Sciatic nerve (tissue), 2 donors: ENCODE measurements at places on chromosomes 4 and X. TPM values are rescaled to one million over a fixed set of nuclear protein-coding genes. Genes with fewer than 3 reads are reported as not detected.

GRCh38 chrX:71666240-71667223 lies 814 bp upstream of the LOC101059915 start:
- no peak for DNase-seq

The EDNRA gene
- 22.8 TPM for total RNA-seq

The MND1 gene
- not detected for total RNA-seq

The NPY1R gene
- 4.3 TPM for total RNA-seq

The MAGEB10 gene
- not detected for total RNA-seq

- DNase-seq: no peak
Observed at GRCh38 chr4:55035892-55036291, 89.5 kb downstream of the KDR start.

DNA sequence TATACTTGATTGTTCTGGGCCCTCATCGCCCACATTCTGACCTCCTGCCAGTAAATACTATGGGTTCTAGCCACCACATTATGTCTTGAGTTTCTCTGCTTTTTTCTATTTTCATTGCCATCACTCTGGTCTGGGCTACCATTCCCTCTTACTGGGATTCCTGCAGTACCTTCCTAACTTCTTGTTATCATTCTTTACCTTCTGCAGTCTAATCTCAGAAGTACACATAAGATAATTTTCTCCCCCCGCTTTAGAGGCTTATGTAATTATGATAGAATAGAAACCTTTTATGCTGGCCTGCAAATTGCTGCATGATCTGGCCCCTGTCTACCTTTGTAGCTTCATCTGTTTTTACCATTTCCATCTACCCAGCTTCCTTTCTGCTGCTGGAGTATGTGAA lies 19.2 kb downstream of the STIM2 start:
- no peak for DNase-seq

The INTU gene
- 24.2 TPM for total RNA-seq

DNA sequence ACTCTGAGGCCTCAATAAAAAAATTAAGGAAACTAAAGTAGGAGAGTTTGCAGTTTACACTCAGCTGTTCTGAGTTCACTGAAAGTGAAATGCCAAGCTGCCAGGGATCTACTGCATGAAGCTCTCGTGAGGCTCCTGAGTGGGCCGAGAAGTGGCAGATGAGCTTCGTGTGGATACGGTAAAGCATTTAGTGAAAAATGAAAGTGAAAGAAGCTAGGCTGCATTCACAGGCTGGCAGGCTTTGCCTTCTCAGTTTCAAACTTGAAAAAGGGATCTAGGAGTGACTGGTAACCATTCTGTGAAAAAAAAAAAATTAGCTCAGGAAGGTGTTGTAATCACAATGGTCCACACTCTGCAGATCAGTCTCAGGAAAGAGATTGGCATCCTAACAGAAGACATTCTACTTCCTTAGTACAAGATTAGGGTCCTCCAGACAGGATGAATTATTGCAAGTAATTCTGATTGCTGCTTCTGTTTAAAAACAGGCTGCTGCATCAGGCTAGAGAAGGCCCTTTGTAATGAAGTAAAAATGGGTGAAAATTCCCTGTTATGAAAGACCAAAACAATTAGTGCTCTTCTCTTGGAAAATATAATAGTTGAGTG lies 679.9 kb downstream of the RPA4 start:
- DNase-seq: peak; percentile 55

GRCh38 chr4:35649778-35650177 lies 594.5 kb downstream of the ARAP2 start:
- no peak for DNase-seq

DNA sequence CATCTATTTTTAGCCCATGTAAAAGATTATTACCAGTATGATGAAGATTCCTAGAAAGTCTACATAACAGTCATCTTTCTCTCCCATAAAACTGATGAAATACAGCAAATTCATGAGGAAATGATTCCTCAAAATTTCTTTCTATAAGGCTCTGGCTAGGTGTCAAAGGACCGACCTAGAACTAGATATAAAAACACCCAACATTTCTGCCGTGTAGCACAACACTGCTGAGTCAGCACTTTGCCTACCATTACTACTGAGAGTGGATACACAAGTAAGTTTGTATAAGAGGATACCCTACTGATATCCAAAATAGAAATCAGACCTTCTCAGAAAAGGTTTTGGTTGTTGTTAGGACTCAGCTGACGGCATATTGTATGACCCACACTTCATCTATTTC lies 24.7 kb downstream of the TMEM47 start:
- no peak for DNase-seq

The NDST3 gene
- 0.89 TPM for total RNA-seq

DNA sequence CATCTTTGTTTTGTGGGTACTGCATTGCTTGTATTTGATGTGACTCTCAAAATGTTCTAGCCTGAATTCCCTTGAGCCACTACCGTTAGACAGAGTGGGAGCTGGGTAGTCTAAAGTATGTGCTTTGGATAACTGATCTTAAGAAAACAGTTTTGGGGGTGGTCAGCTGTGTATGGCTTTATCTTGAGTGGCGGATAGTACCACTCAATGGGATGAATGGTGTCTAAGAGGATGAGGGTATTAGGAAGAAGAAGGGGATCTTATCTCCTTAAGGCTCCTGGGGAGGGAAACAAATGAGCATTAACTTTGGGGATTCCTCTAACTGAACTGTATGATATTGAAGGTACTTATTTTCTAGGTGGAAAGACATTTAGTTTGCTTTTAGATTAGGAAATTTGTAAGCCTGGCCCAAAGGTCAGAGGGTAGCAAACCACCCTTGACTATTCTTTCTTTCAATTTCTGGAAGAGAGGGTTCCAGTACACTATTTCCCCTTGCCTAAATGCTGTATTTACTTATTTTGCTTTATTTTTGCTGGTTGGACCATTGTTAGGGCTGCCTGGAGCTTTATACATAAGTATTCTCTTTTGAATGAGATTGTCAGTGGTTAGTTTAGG lies 11.3 kb downstream of the BMP2K start:
- no peak for DNase-seq

DNA sequence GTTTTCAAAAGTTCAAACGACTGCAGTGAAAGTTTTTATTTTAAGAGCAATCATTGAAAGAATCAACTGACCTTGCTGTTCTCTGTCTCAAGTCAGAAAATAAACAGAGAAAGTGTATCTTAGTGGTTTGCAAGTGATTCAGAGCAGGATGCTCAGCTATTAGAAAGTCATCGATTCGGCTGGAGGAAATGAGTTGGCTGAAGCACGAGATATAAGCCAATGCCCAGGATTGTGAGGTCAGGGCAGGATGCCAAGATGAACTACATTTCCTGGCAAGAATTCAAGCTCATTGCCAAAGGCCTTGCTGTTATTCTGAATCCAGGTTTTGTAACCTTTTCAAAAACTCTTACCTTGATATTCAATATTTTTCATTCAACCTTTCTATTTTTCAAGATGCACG lies 541.4 kb upstream of the BOD1L1 start:
- DNase-seq: peak; percentile 68

GRCh38 chrX:37825215-37825842 lies 22.0 kb downstream of the DYNLT3 start:
- peak; percentile 60 for DNase-seq

The IL21 gene
- total RNA-seq: not detected

The MAGEA2 gene
- not detected for total RNA-seq

- DNase-seq: no peak
Observed at GRCh38 chr4:2275546-2276251, 13.8 kb upstream of the MXD4 start.

DNA sequence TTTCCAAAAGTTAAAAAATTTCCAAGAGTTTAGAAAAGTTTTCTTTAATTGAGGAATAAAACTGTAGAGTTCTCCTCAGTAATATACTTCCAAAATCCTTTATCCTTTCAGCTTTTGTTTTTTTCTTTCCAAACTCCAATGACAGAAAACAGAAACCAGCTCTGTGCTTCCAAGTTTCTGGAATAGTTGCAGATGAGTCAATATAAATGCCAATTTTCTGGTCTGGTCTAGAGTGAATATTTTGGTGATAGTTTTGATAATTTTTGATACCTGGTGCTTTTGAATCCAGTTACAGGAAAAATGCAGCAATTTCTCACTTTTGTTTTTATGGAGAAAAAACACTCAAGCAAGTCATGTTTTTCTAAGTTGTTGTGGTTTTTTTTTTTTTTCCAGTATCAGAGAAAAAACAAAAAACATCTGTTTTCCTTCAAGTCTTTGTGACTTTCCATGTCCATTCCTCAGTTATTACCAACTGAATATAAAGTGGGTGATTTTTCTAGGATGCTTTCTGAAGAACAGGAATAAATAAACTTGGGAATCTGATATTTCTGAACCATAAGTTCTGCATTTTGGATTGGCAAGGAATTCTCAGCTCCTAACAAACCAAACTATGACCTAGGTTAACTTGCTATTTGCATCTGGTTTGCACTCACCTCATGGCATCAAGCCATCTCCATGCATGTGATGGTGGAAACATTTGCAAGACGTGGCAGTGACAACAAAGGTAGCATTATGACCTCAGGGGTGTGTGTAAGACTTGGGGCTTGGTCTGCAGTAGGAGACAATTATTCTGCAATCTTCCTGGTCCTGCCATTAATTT lies 139.1 kb downstream of the VEGFC start:
- no peak for DNase-seq
